ENCODE measurements at places on chromosomes 11 and 22.

- peak; percentile 81 for DNase-seq
Measured at GRCh38 chr22:36541831-36542411, 13.0 kb upstream of the EIF3D start.

GRCh38 chr11:30786256-30787110 lies 200.3 kb upstream of the MPPED2 start:
- no peak for DNase-seq

DNA sequence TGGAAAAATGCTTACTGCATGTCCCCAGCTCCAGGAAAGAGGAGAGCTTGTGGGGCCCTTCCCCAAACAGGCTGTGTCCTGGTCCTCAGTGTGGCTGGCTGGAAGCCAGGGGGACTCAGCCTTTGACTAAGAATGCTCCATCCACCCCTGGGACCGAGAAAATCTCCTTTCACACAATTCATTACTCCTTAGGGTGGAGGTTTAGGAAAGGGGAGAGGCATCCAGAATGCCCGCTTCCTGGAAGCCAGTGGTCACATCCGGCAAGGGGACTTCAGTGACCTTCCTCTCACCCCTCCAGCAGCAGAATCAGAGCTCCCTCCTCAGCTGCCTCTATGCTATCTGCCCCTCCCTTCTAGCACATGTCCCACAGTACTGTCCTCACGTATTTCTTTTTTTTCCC lies 21.9 kb downstream of the ATG16L2 start:
- DNase-seq: no peak

GRCh38 chr11:104661471-104661870 lies 236.8 kb downstream of the CASP12 start:
- DNase-seq: no peak

All from foreskin fibroblast (primary cell).